Common myeloid progenitor, CD34-positive (primary cell): ENCODE measurements at places on chromosomes 16 and 17.

GRCh38 chr17:79393358-79394052 is 217.3 kb downstream of the RBFOX3 start:
- peak; percentile 60 for DNase-seq

DNA sequence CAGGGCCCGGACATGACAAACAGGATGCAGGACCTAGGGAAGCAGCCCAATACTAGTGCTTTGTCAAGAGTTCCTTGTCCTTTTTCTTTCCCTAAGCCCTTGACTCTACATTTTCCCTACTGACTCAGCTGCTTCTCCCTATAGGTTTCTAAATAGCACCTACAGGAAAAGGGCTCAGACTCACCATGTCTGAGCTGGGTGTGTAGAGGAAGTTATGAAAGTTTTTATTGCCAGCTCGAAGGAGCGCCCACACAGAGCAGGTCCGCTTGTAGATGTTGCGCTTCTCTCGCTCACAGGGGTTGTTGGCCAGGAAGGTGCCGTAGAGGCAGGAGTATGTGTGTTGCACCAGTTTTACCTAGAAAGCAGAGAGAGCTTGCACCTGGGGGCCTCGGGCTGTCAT is 10.6 kb downstream of the MTMR4 start:
- no peak for DNase-seq

- DNase-seq = no peak
These were observed 31.3 kb upstream of the TOX3 start for GRCh38 chr16:52578007-52578828.

GRCh38 chr17:21524211-21524591 is 148.0 kb downstream of the KCNJ12 start:
- no peak for DNase-seq

DNA sequence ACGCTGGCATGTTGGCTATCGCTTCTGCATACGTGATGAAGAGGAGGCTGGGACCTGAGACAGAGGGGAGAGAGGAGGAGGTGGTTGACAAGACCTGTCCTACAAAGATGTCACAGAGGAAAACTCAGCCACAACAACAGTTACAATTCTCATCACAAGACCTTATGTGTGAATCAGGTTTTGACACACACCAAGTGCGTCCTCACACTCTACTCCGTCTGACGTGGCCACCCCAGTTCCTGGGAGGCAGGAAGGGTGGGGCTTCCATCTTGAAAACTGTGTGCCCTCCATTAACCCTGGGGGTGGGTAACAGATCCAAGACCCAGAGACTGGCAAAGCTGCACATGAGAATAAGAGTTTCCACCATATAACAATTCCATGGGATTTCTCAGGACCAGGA is 24.1 kb downstream of the SLC6A4 start:
- no peak for DNase-seq

DNA sequence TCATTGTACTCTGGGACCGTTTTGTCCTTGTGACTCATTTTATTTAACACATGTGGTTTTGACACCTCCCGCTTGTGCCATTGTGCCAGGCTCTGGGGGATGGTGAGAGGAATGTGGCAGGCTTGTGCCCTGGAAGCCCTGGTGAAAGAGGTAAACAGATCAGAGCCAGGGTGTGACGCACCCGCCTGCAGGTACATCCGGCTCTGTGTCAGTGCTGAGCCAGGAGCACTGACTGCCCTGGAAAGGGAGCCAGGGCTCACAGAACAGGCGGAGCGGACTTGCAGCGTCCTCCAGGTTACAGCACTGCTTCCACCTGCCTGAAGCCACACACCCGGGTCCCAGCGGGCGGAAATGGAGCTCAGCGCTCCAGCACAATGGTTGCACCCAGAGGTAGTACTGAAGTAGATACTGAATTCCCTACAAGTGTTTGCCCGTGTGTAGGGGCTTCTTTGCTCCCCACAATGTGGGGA is 30.6 kb downstream of the CDRT15 start:
- no peak for DNase-seq

DNA sequence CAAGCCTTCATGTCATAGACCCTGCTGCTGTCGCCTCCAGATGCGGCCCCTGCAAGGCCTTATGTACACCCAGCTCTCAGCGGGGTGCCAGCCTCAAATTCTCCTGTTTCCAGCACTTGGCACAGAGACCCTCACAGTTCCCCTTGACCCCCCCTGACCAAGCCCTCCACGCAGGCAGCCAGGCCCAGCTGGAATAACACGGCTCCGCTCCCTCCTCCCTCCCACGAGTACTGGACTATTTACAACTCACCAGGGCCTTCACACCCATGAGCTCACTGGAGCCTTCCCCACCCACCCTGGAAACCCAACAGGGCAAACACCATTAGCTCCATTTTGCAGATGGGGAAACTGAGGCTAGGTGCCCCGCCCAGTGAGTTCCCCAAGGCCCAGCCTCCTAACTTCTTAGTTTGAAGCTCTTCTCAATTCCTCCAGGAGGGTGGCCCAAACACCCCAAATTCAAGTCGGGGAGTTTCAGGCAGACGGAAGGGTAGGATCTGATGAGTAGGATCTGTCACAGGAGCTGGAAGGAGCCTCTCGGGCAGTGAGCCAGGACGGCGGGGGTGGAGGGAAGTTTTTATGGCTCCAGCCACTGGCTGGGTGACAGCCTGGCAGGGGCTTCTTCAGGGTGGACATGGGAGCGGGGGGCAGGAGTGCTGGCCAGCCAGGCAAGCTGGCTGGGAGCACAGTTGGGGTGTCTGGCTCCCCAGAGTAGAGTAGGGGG is 17.5 kb upstream of the DLX4 start:
- DNase-seq = no peak

- peak; percentile 64 for DNase-seq
These were observed 834 bp upstream of the TXNDC11 start for GRCh38 chr16:11743308-11744074.

DNA sequence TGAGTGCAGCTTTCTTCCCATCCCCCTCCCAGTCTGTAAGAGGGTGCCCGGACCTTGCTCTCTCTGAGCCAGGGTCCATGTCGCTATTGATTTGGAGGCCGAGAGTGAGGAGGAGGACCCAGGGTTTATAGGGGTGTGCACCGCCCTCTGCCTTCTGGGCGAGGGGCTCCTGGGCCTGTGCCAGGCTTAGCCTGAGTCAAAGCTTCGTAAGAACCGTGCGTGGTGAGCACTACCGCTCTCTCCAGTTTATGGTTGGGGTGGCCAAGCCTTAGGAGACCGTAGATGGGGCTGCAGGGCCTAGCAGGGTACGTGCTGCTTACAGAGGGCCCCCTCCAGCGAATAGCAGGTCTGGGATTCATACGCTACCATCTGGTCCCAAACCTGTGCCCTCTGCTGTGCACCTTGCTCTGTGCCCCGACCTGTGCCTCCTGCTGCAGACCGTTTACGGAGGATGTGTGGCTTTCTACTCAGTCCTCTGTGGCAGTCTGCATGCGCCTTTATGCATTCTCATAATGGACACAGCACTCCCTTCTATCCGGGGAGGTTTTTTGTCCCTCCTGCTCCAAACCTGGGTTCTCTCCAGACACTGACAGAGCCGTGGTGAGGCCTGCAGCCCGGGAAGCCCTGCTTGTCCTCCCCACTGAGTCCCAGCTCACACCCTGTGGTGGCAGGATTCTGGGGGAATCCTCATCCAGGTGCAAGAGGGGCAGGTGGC is 54.7 kb downstream of the PGS1 start:
- DNase-seq = no peak

DNA sequence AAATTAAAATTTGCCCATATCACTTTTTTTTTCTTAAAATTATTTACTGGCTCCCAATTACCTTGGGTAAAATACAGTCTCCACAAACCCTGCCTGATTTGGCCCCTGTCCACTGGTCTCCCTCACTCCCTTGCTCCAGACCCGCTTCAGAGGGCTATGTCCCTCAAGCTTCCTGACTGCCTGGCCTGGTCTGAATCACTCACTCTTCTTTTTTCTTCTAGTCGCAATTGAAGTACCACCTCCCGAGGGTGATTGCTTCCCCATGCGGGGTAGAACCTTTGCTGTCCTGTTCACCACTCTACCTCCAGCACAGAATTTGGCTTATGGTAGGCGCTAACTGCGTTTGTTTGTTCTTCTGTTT is 598 bp upstream of the PGAP3 start:
- no peak for DNase-seq

DNA sequence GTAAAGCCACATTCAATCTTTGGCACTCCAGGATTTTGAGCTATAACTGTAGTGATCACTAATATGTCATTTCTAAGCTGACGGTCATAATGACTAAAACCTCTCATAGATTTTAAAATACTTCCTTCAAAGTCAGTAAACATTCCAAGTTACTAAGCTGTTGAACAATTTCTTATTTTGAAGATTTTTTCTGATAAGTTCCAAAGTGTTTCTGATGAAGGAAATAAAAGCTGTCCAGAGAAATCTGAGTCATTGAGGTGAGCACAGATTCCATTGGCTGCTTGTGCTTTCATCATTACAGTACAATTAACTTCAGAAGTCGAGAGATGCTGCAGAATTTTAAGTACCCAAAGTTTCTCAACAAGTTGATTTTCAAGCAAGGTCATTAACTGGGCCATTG is 23.9 kb downstream of the NLRC5 start:
- no peak for DNase-seq

- DNase-seq = peak; percentile 35
These were observed 15.0 kb downstream of the SMIM36 start for GRCh38 chr17:55496094-55496881.

DNA sequence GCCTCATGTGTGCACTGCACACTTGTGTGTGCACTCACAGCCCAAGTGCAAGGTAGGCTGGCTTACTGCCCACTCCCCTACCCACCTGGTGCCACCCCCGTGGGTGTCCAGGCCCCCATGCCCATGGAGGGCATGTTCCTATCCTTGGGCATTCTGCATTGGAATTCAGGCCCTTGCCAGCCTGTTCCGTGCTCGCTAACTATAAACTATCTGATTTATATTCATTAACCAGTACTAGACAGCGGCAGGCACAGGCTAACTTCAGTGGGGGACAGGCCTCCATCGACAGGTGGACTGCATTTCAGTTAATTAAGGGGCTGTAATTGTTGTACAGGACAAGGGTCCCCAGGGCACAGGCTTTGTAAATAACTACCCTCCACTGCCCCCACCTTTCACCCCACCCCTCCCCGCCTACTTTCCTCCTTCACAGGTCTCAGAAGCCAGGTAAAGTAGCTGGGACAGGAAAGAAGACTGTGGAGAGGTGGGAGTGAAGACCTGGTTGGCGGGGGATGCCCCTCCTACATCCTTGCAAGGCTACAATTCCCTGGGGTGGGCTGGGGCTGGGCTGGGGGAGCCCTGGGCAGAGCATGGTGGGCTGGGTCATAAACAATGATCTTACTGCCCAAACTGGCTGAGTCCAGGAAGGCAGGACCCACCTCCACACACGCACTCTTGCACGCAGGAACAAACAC is 119.0 kb upstream of the LHX1 start:
- no peak for DNase-seq

DNA sequence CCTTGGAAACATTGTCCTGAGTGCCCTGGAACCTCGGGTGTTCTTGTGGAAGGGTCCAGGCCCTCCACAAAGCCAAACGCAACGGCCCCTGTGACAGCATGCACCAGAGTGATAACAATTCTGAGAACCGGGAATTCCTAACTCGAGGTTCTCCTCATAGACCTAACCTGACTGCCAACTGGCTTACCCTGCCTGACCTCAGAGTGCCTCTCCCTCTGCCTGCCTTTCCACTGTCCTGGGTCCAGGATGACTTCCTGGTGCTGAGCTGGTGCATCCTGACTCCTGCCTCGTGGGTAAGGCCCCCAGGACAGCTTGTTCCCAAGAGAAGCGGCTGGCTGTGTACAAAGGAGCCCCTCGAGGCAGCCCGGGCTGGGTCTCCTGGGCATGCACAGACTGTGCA is 51.8 kb downstream of the SRL start:
- no peak for DNase-seq

GRCh38 chr17:9419932-9420453 is 155.6 kb downstream of the STX8 start:
- no peak for DNase-seq

DNA sequence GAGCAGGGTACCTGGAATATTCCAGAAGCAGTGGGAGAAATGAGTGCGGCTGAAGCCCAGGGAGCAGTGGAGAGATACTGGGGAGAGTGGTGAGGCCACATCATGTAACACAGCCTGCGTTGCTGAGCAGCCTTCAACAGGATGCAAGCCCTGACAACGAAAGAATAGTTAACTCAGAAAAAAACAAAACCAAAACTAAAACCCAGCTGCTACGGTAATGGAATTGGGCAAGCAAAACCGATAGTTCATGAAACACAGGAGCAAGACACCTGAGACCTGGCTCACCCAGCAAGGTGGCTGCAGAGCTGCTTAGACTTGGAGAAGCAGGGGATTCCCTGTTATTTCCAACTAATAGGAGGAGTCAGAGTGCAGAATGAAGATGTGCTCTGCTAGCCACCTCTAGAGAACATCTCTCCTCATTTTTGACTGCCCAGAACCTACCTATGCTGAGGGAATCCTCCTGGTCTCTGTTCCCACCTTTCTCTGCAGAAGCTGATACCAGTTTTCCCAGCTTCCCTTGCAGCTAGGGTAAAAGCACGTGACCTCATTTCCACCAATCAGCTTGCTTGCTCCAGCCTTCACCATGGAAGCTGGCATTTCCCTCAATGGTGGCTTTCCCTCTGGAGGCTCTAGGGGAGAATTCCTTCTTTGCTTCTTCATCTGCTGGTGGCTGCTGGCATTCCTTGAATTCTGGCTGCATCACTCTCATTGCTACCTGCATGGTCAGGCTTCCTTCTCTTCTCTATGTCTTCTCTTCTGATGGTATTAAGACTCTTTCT is 59.4 kb upstream of the XYLT1 start:
- no peak for DNase-seq

DNA sequence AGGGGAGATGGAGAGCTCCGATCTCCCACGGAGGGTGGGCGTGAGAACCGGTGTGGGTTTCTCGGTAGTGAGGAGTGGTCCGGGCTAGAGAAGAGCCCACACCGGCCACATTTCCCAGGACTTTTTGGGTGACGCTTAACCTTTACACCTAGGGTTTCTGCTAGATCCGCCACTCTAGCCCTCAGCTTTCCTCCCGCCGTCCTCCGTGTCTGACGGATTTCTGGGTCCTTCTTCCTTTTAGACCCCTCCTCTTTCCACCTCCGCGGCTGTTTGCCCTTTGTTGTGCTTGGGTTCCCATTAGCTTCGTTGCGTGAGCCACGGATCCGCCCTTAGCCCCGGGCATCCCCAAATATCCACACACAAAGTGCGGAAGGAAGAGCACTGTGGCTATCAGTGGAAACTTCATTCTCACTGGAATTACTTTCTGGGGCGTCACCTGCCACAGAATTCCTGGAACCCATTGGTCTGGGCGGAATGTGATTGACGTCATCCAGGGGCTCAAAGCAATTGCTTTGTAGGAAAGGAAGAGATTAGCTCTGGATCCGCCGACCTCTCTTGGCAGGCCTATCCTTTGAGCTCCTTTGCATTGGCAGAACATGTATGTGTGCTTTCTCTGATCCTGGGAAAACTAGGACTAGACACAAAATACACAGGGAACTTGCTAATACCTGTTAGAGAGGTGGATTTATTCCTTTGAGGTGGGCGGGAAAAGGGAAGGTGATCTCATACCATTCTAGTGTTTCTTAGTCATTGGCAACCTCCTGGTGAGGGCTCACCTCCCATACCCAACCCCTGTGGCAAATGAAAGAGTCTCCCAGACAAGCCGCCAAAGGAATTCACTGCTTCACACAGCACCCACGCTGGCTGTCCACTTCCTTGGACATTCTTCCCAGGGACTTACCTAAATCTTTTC is 654 bp downstream of the TNFAIP1 start:
- peak; percentile 51 for DNase-seq

GRCh38 chr17:5929721-5930120 is 140.5 kb upstream of the WSCD1 start:
- DNase-seq = no peak
